ENCODE measurements at places on chromosomes 13 and 19. TPM values are rescaled to one million over a fixed set of nuclear protein-coding genes. Genes with fewer than 3 reads are reported as not detected.

PTH2 gene
- not detected for total RNA-seq

RFPL4A gene
- total RNA-seq: not detected

ZNF283 gene
- total RNA-seq: 5.6 TPM

LHB gene
- not detected for total RNA-seq

PVR gene
- total RNA-seq: 14.5 TPM

UGGT2 gene
- total RNA-seq: 0.16 TPM

Data from activated naive CD8-positive, alpha-beta T cell treated with anti-CD3 and anti-CD28 coated beads for 36 hours (primary cell).